T-cell (primary cell): ENCODE measurements at places on chromosomes 12 and 14. TPM values are rescaled to one million over a fixed set of nuclear protein-coding genes. Genes with fewer than 3 reads are reported as not detected.

DNA sequence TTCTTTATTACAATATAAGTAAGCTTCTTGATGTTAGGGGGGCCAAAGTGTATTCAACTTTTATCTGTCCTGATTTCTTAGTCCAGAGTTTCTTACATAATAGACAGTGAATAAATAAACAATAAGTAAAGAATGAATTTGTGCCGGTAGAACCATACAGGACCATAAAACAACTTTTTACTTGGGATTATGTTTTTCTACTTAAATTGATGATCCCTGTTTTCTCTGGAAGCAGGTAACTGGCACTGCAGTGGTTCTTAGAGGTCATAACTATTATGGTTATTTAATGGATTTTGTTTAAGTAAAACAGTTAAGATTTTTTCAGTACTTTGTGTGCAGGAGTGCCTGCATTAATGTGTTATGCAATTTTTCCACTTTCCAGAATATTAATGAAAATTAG, 10.5 kb downstream of the CAND1 start:
- DNase-seq = no peak

The DBX2 gene
- total RNA-seq = not detected

The DACT1 gene
- 18.5 TPM for total RNA-seq

- no peak for DNase-seq
Measured at GRCh38 chr14:95892142-95892541, 15.5 kb downstream of the TUNAR start.

GRCh38 chr14:68733086-68733914, 59.6 kb downstream of the ZFP36L1 start:
- DNase-seq = no peak

DNA sequence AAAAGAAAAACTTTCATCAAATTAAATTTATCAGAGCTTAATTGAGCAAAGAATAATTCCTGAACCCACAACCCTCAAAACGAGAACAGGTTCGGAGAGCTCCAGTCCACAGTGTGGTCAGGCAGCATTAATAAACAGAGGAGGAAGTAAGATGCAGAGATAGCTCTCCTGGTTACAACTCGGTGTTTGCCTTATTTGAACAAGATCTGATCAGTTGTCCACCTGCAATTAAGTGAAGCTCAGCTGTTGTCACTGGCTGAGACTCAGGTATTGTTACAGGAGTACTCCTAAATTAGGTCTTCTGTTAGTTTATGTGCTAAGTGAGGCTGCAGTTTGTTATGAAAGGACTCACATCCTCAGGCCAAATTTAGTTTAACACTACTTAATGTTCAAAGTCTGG, 451.4 kb upstream of the PDE3A start:
- DNase-seq = no peak

DNA sequence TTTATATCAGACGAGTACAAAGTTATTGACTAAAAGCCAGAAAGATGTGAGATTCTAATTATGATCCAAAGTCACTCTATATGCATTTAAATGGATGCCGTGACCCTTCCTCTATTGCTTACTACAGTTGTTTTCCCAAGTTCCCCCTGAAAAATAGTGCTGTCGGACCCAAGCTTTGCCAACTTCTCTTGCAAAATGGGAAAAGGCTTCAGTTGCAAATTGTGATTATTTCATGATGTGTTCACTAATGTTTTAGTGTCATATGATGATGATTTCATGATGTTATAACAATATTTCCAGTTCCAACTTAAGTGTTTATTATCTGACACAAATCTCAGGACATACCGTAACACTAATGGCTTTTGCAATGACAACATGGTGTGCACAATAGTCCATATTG, 534.6 kb upstream of the ATP2B1 start:
- no peak for DNase-seq

The SLC6A15 gene
- not detected for total RNA-seq

DNA sequence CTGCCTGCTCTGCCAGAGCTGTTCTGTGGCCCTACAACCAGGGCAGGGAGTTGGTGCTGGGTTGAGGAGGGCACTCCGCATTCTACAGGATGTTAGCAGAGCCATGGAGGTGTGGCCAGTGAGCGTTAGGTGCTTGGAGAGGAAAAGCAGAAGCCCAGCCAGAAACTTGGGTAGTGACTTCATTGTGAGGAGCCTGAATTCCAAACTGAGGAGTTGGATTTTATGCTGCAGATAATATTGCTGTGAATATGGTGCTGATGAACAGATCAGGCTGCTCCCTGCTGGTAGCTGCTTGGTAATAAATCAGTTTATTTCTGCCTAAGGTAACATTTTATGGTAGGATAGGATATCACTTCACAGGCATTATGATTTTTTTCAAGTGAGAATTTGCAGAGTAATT, 7.1 kb upstream of the CCDC175 start:
- no peak for DNase-seq

- DNase-seq = peak; percentile 76
Measured at GRCh38 chr14:20683125-20683890, 1.1 kb upstream of the RNASE4 start.

The TSHR gene
- total RNA-seq = 1.3 TPM

GRCh38 chr12:57450057-57450456, 5.0 kb upstream of the INHBE start:
- no peak for DNase-seq

- no peak for DNase-seq
Measured at GRCh38 chr12:115303723-115304309, 619.8 kb upstream of the TBX3 start.

The SDSL gene
- not detected for total RNA-seq

DNA sequence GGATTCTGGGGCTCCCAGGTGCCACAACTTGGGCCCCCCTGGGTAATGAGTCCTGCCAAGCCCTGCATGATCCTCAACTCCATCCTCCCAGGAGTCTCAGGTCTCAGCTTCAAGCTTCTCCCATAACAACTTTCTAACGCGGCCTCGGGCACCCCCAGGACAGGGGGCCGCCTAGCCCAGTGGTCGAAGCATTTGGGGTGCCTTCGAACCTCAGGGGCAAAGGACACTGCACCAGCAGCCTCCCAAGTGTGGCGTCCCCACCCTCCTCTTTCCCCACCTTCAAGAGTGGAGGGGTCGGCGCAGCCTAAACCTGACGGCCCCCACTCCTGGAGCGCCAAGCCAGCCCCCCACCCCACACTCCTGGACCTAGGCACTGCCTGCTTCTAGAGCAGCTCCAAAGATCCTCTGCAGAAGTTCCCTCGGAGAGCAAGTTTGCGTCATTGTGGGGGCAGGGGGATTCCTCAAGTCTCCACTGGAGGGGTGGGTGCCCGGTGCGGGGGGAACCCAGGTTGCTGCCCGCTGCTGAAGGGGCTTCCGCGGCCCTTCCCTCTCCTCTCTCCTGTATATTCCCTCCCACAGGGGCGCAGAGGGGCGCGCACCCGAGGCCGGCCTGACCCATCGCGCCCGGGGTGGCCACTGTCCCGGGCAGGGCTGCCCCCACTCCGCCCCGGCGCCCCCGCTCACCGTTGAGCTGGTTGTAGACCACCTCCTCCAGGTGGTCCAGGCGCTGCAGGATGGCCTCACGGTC, 933 bp downstream of the GALNT9 start:
- DNase-seq = no peak

- no peak for DNase-seq
Measured at GRCh38 chr12:26918321-26919215, 19.2 kb downstream of the INTS13 start.

The SPX gene
- not detected for total RNA-seq

GRCh38 chr14:95701846-95702221, 12.1 kb downstream of the TCL1A start:
- DNase-seq = no peak

The KRT4 gene
- not detected for total RNA-seq

DNA sequence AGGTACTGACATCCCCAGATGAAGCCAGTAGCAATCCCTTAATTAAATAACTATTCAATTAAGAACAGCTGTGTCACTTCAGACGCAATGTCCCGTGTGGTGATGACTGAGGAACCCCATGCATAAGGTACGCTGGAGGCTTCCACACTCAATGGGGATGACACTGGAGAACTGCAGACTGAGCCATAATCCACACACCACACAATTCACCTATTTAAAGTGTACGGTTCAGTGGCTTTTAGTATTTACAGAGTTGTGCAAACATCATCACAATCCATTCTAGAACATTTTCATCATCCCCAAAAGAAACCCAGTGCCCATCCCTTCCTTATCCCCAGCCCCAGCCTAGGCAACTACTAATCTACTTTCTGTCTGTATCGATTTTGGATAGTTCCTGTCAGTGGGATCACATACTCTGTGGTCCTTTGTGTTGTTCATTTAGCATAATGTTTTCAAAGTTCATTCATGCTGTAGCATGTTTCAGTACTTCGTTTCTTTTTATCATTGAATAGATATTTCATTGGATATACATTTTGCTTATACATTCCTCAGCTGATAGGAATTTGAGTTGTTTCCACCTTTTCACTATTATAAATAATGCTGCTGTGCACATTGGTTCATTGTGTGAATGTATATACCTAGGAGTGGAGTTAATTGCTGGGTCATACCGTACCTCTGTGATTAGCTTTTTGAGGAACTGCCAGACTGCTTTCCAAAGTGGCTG, 61.1 kb downstream of the NINJ2 start:
- no peak for DNase-seq

The BDKRB1 gene
- not detected for total RNA-seq

DNA sequence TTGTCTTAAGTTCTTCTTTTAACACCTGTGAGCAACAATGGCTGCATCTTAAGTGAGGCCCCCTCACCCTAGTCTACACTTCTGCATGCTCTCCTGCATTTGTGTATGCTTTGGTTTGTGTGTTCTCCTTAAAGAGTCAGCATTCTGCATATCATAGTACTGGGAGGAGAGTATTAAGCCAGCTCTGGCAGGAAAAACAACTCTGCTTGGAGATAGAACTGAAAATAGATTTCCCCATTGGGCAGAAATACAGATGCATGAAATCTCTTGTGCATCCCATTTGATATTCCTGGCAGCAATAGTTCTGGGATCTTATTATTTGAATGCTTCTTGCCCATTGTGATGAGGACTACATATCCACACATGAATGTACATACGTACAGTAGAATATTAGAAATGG, 70.6 kb upstream of the PRICKLE1 start:
- no peak for DNase-seq

GRCh38 chr14:102749393-102750305, 27.6 kb upstream of the TRAF3 start:
- DNase-seq = no peak

The CELA1 gene
- 1.3 TPM for total RNA-seq

The SOAT2 gene
- 1.6 TPM for total RNA-seq

The CD163L1 gene
- not detected for total RNA-seq

- no peak for DNase-seq
Measured at GRCh38 chr12:27338473-27338872, 5.8 kb downstream of the BMAL2 start.

- no peak for DNase-seq
Measured at GRCh38 chr14:89540009-89540829, 123.2 kb upstream of the FOXN3 start.

The LRTM2 gene
- not detected for total RNA-seq

The TTC7B gene
- total RNA-seq = 1.5 TPM

The LRFN5 gene
- total RNA-seq = not detected

The MANSC1 gene
- 1.3 TPM for total RNA-seq

- DNase-seq = no peak
Measured at GRCh38 chr12:118778077-118778476, 203.3 kb upstream of the SRRM4 start.

DNA sequence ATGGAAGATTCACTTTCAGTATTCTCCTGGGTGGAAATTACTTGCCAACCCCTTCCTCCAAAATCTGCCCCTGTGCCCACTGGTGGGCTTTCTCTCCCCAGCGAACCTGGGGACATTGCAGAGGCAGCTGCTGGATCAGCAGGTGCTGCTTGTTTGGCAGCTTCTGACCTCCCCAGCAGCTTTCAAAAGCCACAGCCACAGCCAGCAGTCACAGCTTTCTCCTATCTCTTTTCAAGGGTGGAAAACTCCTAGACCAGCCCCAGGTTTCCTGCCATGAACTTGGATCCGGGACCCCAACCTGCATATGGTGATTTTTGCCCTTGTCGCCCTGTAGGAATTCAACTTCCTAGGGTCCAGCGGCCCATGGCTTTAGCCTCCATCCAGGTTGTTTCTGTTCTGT, 330.8 kb downstream of the ADAMTS20 start:
- DNase-seq = no peak

The NGB gene
- not detected for total RNA-seq

- DNase-seq = no peak
Measured at GRCh38 chr14:38129705-38130104, 78.0 kb upstream of the SSTR1 start.

GRCh38 chr14:76324133-76324532, 51.8 kb upstream of the ESRRB start:
- DNase-seq = no peak

DNA sequence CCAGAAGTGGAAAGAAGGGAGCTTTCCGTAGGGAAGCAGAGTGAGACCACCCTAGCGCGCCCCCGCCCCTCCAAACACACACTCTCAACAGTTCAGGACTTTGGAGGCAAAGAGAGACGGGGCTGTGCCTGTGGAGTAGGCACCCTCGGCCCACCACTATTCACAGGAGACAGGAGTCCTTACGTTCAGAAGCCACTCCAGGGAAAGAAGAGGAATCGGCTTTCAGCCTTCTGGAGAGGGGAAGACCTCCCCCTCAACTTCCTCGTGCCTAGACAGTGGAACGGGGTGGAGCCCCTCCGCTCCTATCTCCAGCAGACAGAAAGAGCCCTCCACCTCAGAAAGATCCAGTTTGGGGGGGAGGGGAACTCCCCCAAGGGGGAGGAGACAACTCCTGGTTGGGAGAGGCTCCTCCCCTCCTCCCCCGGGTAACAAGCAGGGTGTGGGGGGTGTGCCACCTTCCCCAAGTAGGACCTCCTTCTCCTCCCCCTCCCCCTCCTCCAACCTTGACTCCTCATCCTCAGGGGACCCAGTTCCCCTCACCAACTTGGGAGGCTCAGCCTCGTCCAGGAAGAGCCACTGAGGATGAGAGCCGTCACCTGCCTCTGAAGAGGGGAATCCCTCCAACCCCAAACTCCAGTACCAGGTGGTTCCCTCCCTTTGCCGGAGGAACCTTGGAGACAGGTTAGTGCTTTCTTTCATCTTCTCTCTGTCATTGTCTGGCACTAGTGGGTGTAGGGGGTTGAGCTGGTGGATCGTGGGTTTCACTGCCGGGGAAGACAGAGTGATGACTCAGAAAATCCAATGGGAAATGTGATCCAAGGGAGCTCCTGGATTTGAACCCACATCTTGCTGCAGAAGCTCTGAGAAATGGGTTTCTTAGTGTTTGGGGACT, 883 bp downstream of the FOXJ2 start:
- peak; percentile 38 for DNase-seq

GRCh38 chr14:39827901-39828655, 395.8 kb upstream of the FBXO33 start:
- DNase-seq = no peak

GRCh38 chr12:85322715-85323114, 42.7 kb downstream of the ALX1 start:
- DNase-seq = no peak

- DNase-seq = no peak
Measured at GRCh38 chr14:75059642-75060041, 4.2 kb downstream of the ACYP1 start.
